Inflammatory macrophage treated with lipopolysaccharide for 1 hour (primary cell): ENCODE measurements at places on chromosomes 1 and 21.

DNA sequence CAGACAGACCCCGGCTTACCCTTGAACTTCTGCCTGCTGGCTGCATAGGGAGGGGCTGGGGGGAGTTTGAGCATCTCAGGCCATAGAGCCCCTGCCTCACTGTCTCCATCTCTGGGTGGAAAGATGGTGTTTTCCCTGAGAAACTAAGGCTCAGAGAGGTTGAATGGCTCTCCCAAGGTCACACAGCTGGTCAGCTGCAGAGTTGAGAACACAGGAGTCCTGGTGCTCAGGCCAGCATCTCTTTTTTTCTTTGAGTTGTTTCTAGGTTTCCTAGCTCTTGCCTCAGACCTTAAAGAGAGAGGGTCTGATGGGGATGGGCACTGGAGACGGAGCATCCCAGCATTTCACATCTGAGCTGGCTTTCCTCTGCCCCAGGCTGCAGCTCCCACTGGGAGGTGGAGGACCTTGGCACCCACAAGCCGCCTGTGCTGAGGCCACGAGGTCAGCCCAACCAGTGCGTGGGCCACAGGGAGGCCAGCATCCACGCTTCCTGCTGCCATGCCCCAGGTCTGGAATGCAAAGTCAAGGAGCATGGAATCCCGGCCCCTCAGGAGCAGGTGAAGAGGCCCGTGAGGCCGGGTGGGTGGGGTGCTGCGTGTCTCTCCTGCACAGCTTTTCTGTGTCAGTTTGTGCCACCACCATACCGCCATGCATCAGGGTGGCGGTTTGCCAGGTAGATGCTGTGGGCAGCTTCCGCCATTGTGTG lies 21.8 kb downstream of the PCSK9 start:
- DNase-seq: no peak

DNA sequence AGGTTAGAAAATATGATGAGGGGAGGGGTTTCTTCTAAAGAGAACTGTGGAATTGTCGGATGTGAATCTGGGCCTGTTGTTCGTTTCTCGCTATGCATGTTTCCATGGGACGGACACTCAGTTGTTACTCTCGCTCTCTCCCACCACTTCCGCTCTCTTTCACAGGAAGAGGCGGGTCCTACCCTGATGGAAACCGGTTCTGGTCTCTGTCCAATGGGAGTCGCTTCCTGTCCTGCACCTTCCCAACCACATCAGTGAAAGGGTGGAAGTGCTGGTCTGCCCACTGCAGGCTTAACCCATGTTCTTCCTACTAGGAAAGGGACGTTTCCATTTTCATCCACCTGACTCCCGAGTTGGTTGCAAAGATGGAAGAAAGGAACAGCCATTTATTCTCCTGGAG lies 119.4 kb downstream of the KCNJ15 start:
- DNase-seq: peak; percentile 28

DNA sequence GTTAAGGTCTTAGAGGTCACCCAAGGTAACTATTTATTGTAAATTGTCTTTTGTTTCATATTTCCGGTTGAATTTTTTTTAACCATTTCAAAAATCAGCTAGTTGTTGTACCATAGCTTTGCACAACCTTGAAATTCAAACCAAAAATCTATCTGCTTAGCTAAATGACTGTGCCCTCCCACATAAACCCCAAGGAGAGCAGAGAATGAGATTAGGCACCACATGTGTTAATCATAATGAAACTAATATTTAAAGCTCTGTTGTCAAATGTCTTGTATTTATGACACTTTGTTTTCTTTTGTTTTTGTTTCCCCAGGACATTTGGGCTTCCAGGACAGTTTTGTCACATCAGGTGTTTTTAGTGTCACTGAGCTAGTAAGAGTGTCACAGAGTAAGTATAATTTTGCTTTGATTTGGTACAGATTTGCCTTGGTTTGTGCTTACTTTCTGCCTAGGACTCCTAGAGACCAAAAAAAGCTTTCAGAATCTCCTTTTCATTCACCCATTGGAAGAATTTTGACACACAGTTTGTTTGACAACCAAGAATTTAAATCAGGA lies 249.9 kb downstream of the NFIA start:
- DNase-seq: no peak

DNA sequence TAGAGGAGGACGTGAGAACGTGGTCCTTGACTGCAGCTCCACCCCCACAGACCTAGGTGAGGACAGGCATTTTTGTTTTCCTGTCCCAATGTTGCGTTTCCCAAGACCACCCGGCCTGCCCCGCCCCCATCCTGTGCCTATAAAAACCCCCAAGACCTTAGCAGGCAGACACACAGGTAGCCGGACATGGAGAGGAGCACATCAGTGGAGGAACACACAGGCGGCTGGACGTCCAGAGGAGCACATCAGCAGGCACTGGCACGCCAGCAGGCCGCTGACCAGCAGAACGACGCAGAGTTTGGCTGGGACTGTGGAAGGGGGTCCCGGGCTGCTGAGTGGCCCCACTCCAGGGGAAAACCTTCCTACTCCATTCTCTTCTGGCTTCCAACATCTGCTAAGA lies 12.7 kb upstream of the HMGCL start:
- DNase-seq: no peak

DNA sequence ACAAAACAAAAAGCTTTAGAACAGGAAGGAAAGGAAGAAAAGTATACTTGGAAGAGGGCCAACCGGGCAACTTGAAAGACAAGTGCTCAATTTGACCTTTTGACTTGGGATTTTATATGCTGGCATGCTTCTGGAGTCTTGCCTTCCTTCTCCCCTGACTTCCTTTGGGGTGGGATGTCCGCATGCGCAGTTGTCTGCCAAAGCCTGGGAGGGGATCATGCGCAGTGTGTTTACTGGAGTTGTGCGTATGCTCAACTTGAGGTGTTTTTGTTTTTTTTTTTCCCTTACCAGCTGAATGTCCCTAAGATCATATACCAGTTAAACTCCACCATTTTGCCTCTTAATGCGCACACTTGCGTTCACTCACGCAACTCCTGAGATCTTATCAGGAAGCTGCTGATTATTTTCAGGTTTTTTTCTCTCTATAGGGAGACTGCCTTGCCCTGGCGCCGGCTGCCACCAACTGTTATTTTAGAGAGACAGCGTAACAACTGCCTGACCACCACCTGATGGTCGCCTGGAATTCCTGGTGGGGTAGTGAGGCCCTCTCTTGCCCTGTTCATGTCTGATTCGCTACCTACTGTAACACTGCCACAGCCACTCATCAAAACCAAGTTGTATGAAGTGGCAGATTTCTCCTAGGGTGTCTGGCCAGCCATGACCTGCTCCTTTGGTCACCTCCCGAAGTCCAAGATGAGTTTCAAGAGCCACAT lies 138.7 kb upstream of the ZNF644 start:
- no peak for DNase-seq

GRCh38 chr21:44353191-44353970 lies at the start of gene TRPM2:
TSS of gene TRPM2 (plus strand) at chr21:44353621. CDS start at chr21:44353701, 80 bp downstream.
- DNase-seq: peak; percentile 74

DNA sequence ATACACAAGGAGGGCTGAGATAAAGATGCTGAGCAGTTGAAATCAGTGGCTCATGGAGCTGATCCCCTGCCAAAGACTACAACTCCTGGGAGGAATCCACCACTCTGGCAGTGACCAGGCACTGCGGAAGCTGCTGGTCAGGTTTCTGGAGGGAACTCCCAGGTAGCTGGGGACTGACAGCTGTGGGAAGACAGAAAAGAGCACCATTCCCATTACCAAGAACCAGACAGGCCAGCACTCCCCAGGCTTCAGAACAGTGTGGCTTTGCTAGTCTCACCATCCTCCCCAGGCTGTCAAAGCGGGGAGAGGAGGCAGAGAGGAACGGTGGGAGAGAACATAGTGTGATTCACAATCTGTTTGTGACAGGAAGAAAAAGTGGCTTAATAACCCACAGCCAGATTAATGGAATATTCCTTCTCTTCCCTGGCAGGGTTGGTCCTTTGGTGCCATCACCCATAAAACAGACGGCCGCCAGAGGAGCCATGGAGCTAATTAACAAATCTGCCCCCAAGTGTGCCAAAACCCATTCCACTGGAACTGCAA lies 92.1 kb downstream of the MAB21L3 start:
- DNase-seq: no peak

- DNase-seq: no peak
Measured at GRCh38 chr1:33008051-33008914, 28.4 kb downstream of the AK2 start.

- DNase-seq: no peak
Measured at GRCh38 chr1:150730130-150730721, 9.5 kb upstream of the HORMAD1 start.

GRCh38 chr1:18201997-18202719 lies 94.6 kb downstream of the IGSF21 start:
- no peak for DNase-seq

DNA sequence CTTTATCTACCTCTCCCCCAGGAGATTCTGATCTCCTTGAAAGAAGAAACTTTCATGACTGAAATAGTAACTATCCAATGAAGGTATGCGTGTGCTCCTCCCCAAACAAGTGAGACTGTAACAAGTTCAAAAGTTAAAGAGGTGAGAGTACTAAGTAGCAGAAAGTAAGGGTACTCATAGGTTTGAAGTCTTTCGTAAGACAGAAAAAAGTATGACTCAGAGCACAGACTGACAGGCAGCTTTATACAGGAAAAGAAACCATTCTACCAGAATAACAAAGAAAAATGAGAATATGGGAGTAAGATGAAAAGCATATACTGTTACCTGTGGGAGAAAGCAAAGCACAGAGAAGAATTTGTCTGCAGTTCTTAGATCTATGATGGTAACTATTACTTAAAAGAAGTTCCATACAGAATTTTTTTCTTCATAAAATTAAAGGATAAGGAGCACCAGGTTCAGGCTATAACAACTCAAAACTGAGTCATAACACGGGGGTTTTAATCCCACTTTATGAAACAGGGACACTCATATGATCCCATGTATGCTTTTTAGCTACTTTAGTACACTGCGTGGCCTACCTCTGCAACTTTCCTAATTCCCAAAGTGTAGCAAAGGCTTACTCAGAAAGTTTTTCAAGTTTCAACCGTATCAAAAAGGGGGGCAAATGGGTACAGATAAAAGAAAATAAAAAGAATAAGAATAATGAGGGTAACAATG lies 52.0 kb downstream of the FOXJ3 start:
- no peak for DNase-seq

DNA sequence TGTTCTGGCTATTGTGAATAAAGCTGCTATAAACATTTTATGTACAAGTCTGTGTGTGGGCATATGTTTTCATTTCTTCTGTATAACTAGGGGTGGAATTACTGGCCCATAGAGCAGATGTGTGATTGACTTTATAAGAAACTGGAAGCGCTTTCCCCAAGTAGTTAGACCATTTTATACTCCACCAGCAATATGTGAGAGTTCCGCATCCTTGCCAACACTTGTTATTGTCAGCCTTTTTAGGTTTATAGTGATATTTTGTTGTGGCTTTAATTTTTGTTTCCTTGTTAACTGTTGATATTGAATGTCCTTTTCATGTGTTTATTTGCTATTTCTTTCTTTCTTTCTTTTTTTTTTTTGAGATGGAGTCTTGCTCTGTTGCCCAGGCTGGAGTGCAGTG lies 9.4 kb downstream of the MAN1C1 start:
- DNase-seq: no peak

DNA sequence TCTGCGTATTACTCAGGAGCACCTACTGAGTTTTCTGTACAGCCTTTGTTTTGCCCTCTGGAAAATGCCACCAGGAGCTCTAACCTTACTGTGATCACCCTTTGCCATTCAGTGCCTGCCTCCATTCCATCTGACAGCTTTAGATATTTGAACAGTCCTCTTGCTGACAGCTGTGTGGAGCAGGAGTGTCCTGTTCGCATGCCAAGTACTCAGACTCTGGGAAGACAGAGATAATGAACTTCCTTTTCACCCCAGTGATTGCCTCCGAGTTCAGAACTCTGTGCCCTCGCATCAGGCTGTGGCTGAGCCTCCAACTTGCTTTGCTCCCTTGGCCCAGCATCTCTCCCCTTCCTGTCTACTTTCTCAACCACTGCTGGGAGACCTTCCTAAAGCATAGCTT lies 74.0 kb downstream of the CACNA1E start:
- no peak for DNase-seq

DNA sequence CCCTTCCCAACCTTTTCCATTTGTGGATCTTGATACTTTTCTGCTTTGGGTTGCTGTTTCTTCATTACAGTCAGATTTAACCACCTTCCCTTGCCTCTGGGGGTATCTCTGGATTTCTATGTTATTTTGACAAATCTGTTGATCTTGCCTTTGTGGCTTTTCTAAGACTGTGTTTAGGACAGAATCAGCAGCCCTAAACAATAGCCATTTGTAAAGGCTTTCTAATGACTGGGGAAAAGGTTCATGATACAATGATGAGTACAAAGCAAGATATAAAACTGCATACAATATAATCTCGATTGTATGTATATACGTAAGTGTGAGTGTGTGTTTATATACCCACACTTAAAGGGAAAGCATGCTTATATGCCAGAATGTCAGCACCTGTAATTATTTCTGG lies 27.8 kb downstream of the FAM20B start:
- DNase-seq: no peak

DNA sequence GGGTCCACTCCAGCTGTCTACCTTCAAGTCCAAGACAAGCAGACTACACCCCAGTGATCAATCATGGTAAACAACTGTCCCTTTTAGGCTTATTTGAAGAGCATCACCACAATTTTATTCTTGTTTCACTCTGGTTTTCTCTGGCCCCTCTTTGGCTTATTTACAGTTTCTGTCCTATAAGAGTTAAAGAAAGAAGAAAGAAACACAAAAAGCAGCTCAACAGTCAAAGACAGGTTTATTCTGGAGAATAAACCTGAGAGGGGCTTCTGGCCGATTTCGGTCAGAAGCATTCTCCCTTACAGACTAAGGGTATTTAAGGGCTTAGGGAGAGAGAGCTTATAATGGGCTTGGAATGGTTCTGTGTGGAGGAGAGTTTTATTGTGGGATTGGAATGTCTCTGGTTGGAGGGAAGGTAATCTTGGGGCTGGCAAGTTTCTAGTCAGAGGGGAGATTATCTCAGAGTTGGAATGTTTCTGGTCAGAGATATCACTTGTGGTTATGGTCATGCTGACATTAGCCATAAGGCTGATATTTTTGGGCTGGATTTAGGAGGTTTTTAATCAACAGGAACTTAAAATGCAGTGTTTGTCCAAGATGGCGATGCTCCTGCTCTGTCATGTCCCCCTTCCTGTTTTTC lies 161.0 kb downstream of the URB2 start:
- DNase-seq: no peak
